ENCODE measurements at places on chromosomes 2 and 18. TPM values are rescaled to one million over a fixed set of nuclear protein-coding genes. Genes with fewer than 3 reads are reported as not detected.

The FIGN gene
- 3.7 TPM for total RNA-seq

The KLHL41 gene
- total RNA-seq = 32.3 TPM

The POTEI gene
- total RNA-seq = not detected

DNA sequence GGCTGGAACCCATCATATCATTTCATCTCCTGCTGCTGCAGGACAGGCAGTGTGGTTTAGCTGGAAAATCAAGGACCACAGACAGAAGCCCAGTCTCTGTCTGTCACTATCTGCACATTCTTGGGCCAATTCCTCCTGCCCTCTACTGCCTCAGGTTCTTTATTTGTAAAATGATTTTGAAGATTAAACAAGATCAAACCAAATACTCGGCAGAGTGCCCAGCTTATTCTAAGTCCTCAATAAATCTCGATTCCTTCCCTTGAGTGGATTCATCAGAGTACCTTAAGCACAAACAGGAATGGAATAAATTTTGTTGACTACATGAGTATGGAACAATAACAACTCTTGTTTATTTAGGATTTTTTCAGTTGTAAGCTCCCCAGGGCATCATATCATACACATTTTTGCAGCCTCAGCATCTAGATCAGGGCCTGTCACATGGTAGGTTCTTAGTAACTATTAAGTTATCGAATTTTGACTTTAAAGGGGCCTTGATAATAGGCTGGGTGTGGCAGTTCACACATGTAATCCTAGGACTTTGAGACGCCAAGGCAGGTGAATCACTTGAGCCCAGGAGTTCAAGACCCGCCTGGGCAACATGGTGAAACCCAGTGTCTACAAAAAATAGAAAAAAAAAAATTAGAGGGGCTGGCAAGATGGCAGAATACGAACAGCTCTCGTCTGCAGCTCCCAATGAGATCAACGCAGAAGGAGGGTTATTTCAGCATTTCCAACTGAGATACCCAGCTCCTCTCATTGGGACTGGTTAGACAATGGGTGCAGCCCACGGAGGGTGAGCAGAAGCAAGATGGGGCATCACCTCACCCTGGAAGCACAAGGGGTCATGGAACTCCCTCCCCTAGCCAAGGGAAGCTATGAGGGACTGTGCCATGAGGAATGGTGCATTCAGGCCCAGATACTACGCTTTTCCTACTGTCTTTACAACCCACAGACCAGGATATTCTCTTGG is 11.1 kb downstream of the RHOB start:
- DNase-seq = no peak

Data from LHCN-M2 (cell line).